ENCODE measurements at places on chromosomes 2 and 18.
A peak's percentile ranks its signal among the peaks of the same experiment; 100 is the strongest.

GRCh38 chr2:217434180-217434975 is 568.4 kb downstream of the TNS1 start:
- DNase-seq: peak; percentile 18

GRCh38 chr2:218123986-218124385 is 1.8 kb upstream of the CXCR2 start:
- no peak for DNase-seq

- DNase-seq: no peak
Observed at GRCh38 chr2:235086481-235087184, 134.8 kb downstream of the SH3BP4 start.

- DNase-seq: no peak
Observed at GRCh38 chr2:225091336-225091735, 49.1 kb upstream of the DOCK10 start.

DNA sequence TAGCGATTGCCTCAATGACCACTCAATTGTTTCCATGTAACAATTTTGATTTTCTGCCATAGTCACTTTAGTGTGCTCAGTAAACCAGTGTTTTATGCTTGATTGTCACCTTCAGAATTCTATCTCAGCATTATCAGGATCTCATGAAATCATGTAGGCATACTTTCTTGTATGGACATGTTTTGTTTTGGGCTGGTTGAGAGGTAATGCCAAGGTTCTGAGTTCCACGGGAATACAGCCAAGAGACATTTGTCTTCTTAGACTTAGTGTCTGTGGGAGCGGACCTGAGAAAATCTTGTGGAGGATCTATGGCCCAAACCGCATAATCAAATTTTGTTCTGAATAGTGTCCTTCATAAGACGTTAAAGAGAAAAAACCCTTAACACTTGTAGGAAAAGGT is 10.2 kb downstream of the MSTN start:
- no peak for DNase-seq

DNA sequence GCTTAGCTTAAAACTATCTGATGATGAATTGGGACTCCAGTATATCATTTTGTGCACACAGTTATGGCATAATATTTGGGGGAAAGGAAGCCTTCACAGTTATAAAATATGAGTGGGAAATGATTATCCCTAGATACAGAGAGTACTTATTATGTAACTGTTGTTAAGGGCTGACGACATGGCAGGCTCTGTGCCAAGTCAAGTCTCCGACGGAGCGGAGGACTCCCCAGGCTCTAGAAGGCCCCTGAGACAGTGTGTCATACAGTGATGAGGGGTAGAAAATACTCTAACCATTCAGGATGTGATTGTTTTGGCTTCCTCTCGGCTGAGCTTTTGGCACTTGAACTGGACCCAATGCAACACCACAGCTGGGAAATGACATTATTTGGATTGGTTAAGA is 211.8 kb downstream of the SLC8A1 start:
- DNase-seq: no peak

DNA sequence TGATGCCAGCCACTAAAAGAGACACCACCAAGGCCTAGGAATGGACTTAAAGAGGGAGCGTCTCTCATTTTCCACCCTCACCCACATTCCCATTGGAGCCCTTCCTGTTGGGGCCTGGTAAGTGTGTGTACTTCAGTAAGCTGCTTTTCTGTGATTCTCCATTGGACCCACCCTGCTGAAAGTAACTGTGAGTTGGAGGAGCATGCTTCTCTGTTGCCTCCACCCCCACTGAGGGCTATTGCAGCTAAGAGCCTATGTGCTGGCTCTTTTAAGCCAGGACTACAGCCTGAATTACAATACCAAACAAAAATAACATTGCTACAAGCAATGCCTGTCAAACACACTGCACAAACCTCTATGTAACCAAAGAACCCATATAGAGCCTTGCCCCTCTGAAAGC is 81.1 kb downstream of the TRABD2A start:
- DNase-seq: no peak

- DNase-seq: no peak
Observed at GRCh38 chr18:8626414-8627106, 17.3 kb downstream of the RAB12 start.

- no peak for DNase-seq
Observed at GRCh38 chr2:197973772-197974171, 169.4 kb downstream of the PLCL1 start.

DNA sequence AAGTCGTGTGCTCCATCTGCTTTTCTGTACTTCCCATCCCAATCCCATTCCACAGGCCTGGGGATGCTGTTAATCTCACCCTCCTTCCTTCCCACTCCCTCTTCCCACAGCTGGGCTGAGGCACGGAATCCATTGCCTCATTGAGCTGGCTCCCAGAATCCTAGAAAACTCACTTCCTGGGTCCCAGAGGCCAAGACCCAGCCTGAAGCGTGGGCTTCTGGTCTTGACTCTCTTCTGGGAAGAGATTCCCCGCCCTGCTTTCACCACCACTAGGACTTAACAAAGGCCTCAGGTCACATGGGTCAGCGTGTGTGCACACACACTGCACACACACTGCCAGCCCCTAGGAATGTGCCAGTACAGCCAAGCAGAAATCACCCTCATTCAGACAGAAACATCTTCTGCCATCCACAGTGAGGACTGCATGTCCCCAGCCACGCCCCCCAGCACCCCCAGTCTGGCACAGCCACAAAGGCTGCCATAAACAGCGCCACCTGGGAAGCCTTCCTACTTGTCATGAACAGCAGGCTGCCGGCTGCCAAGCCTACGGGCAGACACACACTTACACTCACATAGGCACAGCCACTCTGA is 165.8 kb downstream of the TNS1 start:
- peak; percentile 12 for DNase-seq

DNA sequence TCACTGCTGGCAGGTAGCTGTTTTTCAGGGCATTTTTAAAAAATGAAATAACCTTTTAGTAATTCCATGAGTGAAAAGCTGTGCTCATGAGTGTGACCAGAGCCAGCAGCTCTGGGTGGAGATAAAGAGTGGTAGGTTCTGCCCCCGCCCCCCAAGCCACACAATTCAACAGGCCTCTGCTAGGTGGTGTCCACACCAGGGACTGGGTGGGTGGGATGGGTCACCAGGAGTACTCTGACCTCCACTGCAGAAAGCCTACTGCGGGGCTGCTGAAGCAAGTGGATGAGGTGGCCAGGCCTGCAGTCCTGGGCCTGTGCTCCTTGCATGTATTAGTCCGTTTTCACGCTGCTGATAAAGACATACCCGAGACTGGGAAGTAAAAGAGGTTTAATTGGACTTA is 15.3 kb downstream of the PARD6G start:
- DNase-seq: no peak

GRCh38 chr2:126699716-126700581 is 44.0 kb downstream of the GYPC start:
- DNase-seq: no peak

DNA sequence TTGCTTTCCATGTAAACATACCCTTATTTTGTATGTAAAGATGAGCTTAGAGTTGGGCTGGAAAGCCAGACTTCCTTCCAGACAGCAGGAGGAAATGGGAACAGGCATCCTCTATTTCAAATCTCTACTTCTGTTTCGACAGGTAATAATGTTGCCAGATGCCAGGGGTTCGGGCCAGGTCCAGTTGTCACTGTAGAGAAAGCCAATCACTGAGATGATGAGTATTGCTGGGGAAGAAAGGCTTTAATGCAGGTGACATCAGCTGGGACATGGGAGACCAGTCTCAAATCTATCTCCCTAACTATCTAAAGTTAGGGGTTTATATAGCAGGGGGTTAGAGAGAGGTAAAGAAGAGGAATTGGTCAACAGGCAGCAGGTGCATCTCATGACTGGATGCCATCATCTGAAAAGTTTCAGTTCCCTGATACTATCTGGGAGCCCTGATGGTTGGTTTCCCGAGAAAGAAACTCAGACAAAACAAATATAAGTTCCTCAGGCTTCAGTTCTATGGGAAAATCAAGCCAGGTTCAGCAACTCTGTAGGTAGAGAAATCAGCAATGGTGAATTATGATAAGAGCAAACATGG is 9.3 kb upstream of the MTCL1 start:
- DNase-seq: no peak

DNA sequence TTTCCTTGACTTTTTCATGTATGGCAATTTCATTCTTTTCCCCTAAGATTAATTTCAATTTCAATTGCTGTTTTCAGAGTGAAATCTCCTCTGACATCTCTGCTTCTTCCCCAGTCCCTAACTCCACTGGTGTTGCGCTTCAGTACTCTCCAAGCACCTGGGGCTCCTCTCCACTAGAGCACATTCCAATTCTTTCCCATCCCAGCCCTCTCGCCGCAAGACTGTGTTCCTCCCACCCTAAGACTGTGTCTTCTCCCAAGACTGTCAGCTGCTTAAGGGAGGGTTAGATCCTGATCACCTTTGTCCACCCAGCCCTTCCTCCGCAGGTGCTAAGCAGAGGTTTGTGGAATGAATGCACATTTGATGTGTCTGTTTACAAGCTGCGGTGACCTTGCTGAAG is 255.7 kb upstream of the CCDC68 start:
- no peak for DNase-seq

- DNase-seq: no peak
Observed at GRCh38 chr18:57209713-57210106, 62.8 kb downstream of the BOD1L2 start.

- DNase-seq: no peak
Observed at GRCh38 chr2:138548796-138549195, 47.2 kb downstream of the SPOPL start.

DNA sequence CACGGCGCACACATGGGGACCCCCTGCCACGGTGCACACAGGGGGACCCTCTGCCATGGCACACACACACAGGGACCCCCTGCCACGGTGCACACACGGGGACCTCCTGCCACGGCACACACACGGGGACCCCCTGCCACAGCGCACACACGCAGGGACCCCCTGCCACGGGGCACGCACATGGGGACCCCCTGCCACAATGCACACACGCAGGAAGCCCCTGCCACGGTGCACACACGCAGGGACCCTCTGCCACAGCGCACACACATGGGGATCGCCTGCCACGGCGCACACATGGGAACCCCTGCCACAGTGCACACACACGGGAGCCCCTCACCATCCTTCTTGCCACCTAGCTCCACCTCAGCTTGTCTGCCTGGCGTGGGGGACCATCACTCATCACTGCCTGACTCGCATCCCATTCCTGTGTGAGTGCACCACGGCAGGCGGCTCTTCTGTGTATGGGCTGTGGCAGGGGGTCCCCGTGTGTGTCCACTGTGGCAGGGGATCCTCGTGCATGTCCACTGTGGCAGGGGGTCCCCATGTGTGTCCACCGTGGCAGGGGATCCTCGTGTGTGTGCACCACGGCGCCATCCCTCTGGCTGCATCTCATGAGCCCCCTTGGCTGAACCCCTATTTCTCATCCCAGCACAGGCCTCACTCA is 206.7 kb downstream of the EIPR1 start:
- DNase-seq: no peak

GRCh38 chr18:61635901-61636528 is 256.8 kb downstream of the RNF152 start:
- peak; percentile 56 for DNase-seq

- no peak for DNase-seq
Observed at GRCh38 chr2:152012697-152013096, 86.1 kb downstream of the CACNB4 start.

DNA sequence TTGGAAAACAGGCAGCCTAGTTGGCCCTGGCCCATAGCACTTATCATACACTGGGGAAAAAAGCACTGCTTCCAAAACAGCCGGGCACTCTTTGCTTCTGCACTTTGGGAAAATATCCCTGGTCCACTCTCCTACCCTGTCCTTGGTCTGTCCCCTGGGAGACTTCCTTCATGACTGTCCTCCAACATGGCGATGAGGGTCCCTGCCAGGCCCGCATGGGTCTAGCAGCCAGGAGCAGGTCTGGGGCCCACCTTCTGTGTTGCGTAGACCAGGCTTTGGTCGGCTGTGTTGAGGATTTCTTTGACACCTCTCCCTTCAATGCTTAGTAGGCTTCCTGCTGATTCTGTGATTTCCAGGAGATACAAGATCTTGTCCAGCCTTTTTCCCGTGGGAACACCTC is 12.2 kb downstream of the KCNF1 start:
- DNase-seq: no peak

GRCh38 chr18:72840109-72840508 is 27.7 kb downstream of the NETO1 start:
- DNase-seq: no peak

DNA sequence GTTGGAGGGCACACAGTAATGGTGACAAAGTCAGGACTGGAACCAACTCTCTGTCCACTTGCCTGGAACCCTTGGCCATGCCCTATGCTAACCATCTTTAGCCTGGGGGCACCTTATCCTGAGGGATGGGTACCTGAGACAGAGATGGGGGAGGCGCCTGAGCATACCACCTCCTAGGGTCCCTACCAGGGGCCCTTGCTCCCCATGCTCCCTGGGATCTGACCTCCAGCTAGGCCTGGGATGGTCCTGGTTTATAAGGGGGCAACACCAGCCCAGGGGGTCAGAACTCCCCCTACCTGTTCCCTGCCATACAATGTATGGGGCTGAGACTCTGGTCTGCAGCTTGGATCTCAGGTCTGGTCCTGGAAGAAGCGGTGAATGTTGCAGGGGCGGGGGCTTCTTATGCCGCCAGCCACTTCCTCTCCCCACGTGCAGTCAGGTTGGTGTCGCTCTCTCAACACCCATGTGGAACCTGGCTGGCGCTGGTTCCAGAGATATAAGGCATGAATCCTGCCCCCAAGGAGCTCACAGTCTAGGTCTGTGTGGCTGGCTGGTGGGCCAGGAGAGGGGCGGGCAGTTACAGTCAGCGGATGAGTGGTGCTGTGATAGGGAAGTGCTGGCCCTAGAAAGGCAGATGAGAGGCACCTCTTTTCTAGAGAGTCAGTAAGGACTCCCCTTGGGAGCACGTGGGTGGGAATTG is 3.8 kb upstream of the TOGARAM2 start:
- no peak for DNase-seq

DNA sequence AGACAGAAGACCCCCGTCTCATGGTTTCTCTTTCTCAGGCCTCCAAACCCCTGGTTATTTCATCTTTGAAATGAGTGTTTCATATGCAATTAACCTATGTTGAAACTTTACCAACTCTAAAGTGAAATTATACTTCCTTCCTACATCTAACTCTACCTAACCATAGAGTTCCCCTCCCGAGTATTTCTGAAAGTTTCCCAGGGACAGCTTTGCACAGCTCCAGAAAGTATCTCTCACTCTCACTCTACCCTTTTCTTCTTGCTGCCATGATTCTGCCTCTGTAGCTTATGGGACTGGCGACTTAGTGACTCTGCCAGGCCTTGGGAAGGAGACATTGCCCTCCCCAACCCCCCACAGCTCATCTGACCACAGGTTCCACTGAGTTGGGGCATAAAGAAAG is 107.9 kb downstream of the B3GNT2 start:
- no peak for DNase-seq

DNA sequence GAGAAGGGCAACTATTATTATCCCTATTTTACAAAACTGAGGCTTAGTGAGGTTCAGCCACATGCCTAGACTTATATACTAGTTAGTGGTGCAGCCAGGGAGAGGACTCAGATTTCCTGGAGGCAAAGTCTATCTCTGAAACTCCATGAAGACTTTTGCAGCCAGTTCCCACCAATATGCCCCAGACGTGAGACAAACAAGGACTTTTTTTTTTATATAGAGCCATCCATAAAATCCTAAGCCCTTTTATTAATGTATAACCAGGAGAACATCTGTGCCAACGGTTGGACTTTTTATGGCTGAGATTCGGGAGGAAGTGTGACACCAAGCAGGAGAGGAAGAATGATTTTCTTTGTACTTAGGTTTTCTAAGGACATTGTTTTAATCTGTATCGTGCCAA is 29.9 kb downstream of the LIPG start:
- DNase-seq: no peak

Measured in activated CD4-positive, alpha-beta T cell treated with anti-CD3 and anti-CD28 coated beads for 48 hours (primary cell).